ENCODE measurements at places on chromosomes 3 and 15. TPM values are rescaled to one million over a fixed set of nuclear protein-coding genes. Genes with fewer than 3 reads are reported as not detected.

- H3K4me1 ChIP-seq = no peaks in the 10 kb centered on the region
- H3K4me3 ChIP-seq = no peak overlapping the region
- no peak overlapping the region for H3K27ac ChIP-seq
- no peaks in the 10 kb centered on the region for H3K36me3 ChIP-seq
- no peak for DNase-seq
Observed at GRCh38 chr3:187264911-187265310, 26.6 kb downstream of the MASP1 start.

DNA sequence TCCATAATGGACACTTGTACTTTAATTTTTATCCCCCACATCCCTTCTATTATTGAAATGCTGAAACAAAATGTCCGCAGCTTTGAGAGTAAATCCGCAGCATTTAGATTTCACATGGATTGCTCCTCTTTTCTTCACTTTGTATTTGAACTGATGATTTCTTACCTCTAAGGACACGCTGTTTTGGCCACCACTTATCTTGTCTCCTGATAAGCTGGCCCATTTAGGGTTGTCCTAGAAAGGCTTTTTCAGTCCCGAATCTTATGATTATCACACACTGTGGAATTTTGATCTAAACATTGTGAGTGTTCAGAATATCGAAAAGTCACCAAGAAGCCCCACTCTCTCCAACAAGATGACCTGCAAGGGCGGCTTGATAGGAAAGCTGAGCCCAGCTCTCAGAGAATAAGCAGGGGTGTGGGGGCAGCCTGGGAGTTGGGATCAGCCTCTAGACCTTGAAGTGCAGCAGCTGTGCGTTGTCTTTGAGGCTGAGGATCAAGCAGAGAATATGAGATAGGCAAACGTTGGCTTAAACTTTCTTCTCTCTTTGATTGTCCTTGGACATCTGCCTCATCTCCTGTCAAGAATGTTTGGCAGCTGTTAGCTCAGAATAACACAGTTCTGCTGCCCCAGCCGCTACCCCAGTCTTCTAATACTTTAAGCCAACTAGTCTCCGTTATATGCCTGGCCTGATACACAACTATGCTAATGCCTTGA is 399.7 kb upstream of the NR2F2 start:
- H3K27ac ChIP-seq = no peak overlapping the region
- no peaks in the 10 kb centered on the region for H3K4me1 ChIP-seq
- H3K36me3 ChIP-seq = no peaks in the 10 kb centered on the region
- H3K4me3 ChIP-seq = no peak overlapping the region
- no peak for DNase-seq
- no peaks in the 10 kb centered on the region for H3K27me3 ChIP-seq

- no peaks in the 10 kb centered on the region for H3K4me1 ChIP-seq
- DNase-seq = no peak
- no peaks in the 10 kb centered on the region for H3K27me3 ChIP-seq
- no peak overlapping the region for H3K27ac ChIP-seq
Observed at GRCh38 chr3:83003917-83004316, 1242.5 kb upstream of the GBE1 start.

DNA sequence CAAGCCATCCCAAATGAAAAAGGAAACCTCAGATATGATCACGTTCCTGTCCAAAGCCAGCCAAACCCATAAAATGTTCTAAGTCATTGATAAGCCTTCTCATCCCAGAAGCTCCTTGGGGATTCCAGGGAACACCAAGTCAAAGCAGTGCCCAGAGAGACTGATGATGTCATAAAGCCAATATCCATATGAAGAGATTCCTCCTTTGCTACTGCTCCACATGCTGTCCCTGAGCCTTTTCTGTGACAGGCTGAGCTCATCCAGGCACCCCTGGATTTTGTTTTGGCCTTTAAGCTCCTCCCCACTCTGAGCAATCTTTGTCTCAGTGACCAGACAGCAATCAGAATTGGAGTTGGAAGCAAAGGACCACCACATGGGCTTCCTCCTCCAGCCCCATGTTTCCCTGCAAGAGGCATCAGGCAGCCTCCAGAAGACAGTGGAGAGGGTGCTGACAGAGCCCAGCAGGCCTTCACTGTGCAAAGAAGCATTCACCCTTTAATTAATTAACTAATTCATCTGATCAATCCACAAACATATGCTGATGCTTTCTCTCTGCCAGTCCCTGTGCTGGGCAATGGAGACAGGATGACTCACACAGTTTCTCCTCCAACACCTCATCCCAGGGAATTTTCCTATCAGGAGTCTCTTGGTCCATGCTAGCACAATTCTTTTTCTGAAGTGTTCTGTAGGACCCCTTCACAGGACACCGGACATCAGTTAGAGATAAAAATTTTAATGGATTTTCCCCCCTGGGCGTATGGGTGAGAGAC is 25.0 kb downstream of the MEX3B start:
- DNase-seq = no peak
- H3K4me1 ChIP-seq = no peaks in the 10 kb centered on the region

- no peaks in the 10 kb centered on the region for H3K36me3 ChIP-seq
- no peaks in the 10 kb centered on the region for H3K27me3 ChIP-seq
- no peak for DNase-seq
- H3K4me3 ChIP-seq = no peak overlapping the region
- H3K27ac ChIP-seq = no peak overlapping the region
Observed at GRCh38 chr15:35477312-35478262, 68.4 kb downstream of the DPH6 start.

DNA sequence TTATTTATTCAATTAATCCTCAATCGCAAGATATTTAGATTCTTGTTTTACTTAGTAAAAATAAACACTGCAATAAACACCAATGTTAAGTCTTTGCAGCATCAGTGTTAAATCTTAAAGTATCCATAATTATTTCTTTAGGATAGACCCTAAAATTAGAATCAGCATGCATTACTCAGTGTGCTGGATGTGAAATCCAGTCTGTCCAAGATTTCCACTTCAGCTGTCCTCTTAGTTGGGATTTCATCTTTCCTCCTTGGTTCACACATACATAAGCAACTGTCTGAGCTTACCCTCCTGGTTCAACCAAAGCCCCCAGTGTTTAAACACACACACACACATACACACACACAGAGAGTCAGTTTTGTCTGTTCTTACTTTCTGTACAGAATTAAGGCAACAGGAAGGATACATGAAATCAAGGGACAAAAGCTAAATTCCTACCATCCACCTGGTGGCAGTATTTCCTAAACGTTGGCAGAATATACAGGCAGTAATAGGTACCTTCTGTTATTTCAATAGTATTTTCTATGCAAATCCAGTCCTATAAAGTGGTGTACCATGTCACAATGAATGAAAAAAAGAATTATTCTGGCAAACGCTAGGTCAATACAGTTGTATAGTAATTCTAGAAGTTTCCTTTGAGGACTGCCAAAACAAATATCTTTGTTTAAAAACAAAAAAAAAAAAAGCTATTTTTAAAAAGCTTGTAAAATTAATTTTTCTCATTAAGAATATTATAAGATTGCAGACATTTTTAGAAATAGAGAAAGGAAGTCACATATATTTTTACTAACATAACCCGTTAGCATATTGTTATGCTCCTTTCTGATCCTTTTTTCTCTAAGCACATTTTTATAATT is 27.3 kb upstream of the DMXL2 start:
- H3K4me1 ChIP-seq = peaks cover 3% of the 10 kb centered on the region
- no peaks in the 10 kb centered on the region for H3K36me3 ChIP-seq
- H3K27ac ChIP-seq = no peak overlapping the region
- peak; percentile 63 for DNase-seq
- H3K27me3 ChIP-seq = no peaks in the 10 kb centered on the region

EIF4E3 gene
- total RNA-seq = 0.38 TPM

DZIP3 gene
- 9.3 TPM for total RNA-seq

- H3K27ac ChIP-seq = no peak overlapping the region
- no peaks in the 10 kb centered on the region for H3K4me1 ChIP-seq
- no peak overlapping the region for H3K4me3 ChIP-seq
- H3K27me3 ChIP-seq = no peaks in the 10 kb centered on the region
- DNase-seq = no peak
Observed at GRCh38 chr3:109152320-109152719, 15.8 kb downstream of the C3orf85 start.

DNA sequence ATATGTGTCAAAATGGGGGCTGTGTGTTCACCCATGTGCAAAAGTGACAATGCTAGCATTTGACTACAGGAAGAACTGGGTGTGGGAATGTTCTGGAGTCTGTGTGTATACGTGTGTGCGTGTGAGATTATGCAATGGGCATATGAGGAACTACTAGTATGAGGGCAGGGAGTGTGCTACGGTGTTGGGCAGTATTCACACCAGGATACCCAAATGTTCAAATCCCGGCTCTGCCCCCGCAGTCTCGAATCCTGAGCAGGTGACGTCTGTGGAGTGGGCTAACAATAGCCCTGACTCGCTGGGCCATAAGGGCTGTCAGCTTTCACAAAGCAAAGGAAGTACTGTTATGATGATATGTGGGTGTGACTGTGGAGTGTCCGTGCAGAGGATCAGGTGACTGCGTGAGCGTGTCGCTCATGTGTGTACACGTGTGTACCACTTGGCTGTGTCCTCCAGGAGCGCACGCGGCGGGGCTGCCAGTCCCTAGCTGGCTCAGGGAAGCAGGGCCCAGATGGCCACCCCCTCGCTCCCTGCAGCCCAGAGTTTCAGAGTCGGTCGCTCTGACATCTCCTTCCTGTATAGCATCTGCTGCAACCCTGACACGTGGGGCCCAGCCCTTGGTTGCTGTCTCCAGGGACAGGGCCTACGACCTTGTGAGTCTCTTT is 27.2 kb downstream of the IQSEC1 start:
- peak; percentile 76 for DNase-seq
- H3K27me3 ChIP-seq = no peaks in the 10 kb centered on the region
- peak overlapping the region; percentile 70 for H3K27ac ChIP-seq
- peaks cover 34% of the 10 kb centered on the region for H3K4me1 ChIP-seq
- no peaks in the 10 kb centered on the region for H3K36me3 ChIP-seq
- H3K4me3 ChIP-seq = no peak overlapping the region

- no peaks in the 10 kb centered on the region for H3K4me1 ChIP-seq
- H3K36me3 ChIP-seq = no peaks in the 10 kb centered on the region
- no peak overlapping the region for H3K4me3 ChIP-seq
- no peaks in the 10 kb centered on the region for H3K27me3 ChIP-seq
- no peak for DNase-seq
Observed at GRCh38 chr3:81502236-81502635, 259.2 kb downstream of the GBE1 start.

GRCh38 chr3:163735394-163735793 is 1342.9 kb downstream of the SI start:
- H3K4me1 ChIP-seq = no peaks in the 10 kb centered on the region
- DNase-seq = no peak
- H3K36me3 ChIP-seq = no peaks in the 10 kb centered on the region
- H3K27me3 ChIP-seq = no peaks in the 10 kb centered on the region

DNA sequence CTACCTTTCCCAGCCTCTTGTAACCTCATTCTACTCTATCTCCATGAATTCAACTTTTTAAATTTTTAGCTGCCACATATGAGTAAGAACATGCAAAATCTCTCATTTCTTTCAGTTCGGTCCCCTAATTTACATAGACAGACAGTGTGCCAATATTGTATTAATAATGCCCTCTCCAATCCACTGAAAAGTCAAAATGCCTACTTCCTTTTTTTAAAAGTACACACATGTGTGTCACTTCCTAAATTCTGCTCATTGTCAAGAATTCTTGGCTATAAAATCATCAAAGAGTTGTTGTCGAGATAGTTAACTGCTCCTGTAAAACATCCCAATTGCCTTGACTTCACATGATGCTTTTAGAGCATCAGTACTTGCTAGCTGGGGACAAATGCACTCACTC is 84.2 kb upstream of the IL12A start:
- no peak for DNase-seq
- H3K4me1 ChIP-seq = peaks cover 25% of the 10 kb centered on the region
- no peak overlapping the region for H3K27ac ChIP-seq
- H3K4me3 ChIP-seq = no peak overlapping the region
- H3K36me3 ChIP-seq = no peaks in the 10 kb centered on the region
- no peaks in the 10 kb centered on the region for H3K27me3 ChIP-seq

STAC gene
- not detected for total RNA-seq

DNA sequence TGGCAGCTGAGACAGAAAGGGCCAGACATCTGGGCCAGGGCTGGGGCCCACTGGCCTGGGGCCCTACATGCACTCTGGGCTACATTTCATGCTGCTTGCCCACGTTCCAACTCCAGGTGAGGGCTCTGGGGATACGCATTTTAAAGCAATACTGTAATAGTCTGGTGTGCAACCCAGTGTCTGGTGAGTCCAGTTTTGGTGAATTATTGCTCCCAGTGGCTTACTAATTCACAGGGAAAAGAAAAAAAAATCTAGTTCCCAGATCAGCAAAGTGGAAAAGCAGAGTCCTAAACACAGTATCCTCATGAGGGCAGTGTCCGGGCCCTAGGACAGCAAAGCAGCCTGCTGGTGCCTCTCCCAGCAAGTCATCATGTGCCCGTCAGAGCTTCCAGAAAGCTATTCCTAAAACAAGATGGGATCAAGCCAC is 82.4 kb downstream of the CCNL1 start:
- DNase-seq = no peak
- H3K4me3 ChIP-seq = no peak overlapping the region
- H3K27me3 ChIP-seq = no peaks in the 10 kb centered on the region
- no peaks in the 10 kb centered on the region for H3K36me3 ChIP-seq
- no peak overlapping the region for H3K27ac ChIP-seq

TPRG1 gene
- 3.7 TPM for total RNA-seq

DNA sequence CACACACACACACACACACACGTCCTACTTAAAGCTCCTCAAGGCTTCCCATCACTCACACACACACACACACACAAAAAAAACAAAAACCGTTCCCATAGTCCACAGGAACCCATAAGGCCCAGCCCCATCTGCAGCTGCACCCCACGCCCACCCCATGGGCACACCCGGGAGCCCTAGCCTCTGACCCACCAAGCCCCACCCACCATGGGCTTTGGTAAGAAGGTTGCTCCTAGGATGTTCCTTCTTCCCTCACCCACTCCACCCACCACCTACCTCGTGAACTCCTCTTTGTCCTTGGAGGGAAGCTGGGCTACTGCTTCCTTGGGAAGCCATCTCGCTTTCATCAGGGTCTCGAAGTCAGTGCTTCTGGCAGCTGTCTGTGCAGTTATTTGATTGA is 115.1 kb downstream of the TPRA1 start:
- no peak for DNase-seq
- no peak overlapping the region for H3K27ac ChIP-seq
- H3K4me1 ChIP-seq = no peaks in the 10 kb centered on the region
- no peaks in the 10 kb centered on the region for H3K27me3 ChIP-seq

DNA sequence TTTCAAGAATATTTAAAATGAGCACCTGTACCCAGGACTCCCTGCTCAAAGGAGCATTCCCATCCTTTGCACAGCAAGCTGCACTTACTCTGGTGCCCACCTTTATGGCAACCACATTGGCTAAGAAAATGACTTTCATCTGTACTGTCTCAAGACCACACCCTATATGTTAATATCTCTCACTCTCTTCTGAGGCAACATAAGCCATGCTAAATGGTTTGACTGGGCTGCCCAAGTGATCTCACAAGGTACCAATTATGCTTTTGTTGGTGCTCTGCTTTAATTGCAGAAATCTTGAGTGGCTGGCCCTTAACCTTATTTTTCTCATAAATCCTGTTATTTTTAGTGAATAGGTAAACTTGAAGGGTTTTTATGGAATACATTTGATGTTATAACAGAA is 17.7 kb downstream of the RYK start:
- peaks cover 4% of the 10 kb centered on the region for H3K4me1 ChIP-seq
- H3K27ac ChIP-seq = no peak overlapping the region
- no peaks in the 10 kb centered on the region for H3K36me3 ChIP-seq
- no peak for DNase-seq
- H3K4me3 ChIP-seq = no peak overlapping the region
